ENCODE measurements at places on chromosomes 3 and 15. TPM values are rescaled to one million over a fixed set of nuclear protein-coding genes. Genes with fewer than 3 reads are reported as not detected.

The INKA1 gene
- total RNA-seq: 4.9 TPM

The CCK gene
- total RNA-seq: not detected

The SI gene
- not detected for total RNA-seq

The GCSAM gene
- total RNA-seq: not detected

The TM4SF1 gene
- 277 TPM for total RNA-seq

The DZIP1L gene
- 4.2 TPM for total RNA-seq

The BSN gene
- total RNA-seq: 0.10 TPM

The RAD51 gene
- total RNA-seq: 1.7 TPM

The FRMD5 gene
- 0.54 TPM for total RNA-seq

The PLXND1 gene
- 250 TPM for total RNA-seq

The MED12L gene
- total RNA-seq: 0.05 TPM

The MRPL3 gene
- 93.4 TPM for total RNA-seq

The SPTBN5 gene
- under 0.01 TPM for total RNA-seq

The CHDH gene
- total RNA-seq: 0.62 TPM

The CAV3 gene
- total RNA-seq: not detected

The FYTTD1 gene
- total RNA-seq: 38.7 TPM
